ENCODE measurements at places on chromosomes 12 and 14. TPM values are rescaled to one million over a fixed set of nuclear protein-coding genes. Genes with fewer than 3 reads are reported as not detected.

DNA sequence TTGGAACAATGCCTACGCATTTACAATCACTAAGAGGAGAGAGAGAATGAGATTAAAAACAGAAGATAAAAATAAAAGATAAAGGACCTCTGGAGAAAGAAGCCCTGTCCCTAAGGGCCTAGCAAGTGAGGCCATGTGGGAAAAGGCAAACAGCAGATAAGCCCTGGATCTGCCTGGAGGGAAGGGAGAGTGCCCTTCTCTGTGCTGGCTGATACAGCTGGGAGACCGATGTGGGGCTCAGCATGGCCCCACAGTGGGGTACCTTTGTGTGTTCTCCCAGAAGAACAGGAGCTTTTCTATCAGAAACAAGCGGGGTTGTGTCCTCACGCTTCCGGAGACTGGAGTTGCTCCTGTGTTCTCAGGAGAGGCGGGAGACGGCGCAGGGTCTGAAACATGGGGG lies 59.9 kb downstream of the TMCC3 start:
- H3K36me3 ChIP-seq, result no peaks in the 10 kb centered on the region
- no peak for DNase-seq
- H3K27me3 ChIP-seq, result no peaks in the 10 kb centered on the region
- H3K4me3 ChIP-seq, result no peak overlapping the region
- no peak overlapping the region for H3K27ac ChIP-seq

- H3K4me3 ChIP-seq, result no peak overlapping the region
- peaks cover 77% of the 10 kb centered on the region for H3K27me3 ChIP-seq
- peaks cover 12% of the 10 kb centered on the region for H3K4me1 ChIP-seq
- no peak overlapping the region for H3K27ac ChIP-seq
These were observed 146.1 kb downstream of the PAX9 start for GRCh38 chr14:36807727-36808126.

Gene KCNJ8
- total RNA-seq, result 51.3 TPM

GRCh38 chr12:115762936-115763335 lies 514.6 kb downstream of the MED13L start:
- H3K27ac ChIP-seq, result no peak overlapping the region
- H3K27me3 ChIP-seq, result peaks cover 39% of the 10 kb centered on the region
- DNase-seq, result no peak
- no peaks in the 10 kb centered on the region for H3K36me3 ChIP-seq
- H3K4me3 ChIP-seq, result no peak overlapping the region
- H3K4me1 ChIP-seq, result no peaks in the 10 kb centered on the region

DNA sequence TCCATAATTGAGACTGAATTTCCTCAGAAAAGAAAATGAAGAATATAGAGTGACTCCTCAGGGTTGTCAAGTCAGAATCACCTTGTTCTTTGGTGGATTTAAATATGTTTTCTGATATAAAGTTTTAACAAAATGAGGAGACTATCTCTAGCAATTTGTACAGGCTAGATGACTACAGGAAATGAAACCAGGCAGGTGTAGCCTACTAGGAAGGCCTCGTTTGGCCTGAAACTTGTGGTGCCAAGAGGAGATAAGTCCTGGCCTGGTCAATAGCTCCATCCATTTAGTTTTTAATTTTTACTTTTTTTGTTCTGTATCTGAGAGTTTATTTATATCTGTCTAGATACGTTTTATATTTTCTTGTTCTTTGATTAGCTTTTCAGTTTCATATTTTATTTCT lies 41.5 kb downstream of the SNAPC1 start:
- H3K4me1 ChIP-seq, result no peaks in the 10 kb centered on the region
- no peak overlapping the region for H3K4me3 ChIP-seq
- no peak for DNase-seq
- no peaks in the 10 kb centered on the region for H3K36me3 ChIP-seq
- H3K27ac ChIP-seq, result no peak overlapping the region

DNA sequence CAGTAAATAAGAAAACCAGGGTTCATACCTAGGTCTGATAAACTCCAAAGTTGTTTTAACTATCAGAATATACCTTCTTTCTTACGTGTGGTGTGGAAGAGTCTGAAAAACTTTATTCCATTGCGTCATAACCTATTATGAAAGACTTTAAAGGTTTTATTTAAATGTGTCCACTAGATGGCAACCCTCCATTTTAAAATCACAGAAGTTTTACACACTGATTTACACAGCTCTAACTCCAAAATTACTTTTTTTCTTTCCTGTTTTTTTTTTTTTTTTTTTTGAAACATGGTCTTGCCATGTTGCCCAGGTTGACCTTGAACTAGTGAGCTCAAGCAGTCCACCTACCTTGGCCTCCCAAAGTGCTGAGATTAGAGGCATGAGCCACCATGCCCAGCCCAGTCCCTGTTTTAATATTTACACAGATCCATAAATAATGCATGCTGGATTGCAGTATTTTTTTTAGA lies 17.3 kb upstream of the TMPRSS12 start:
- no peaks in the 10 kb centered on the region for H3K27me3 ChIP-seq
- H3K4me3 ChIP-seq, result no peak overlapping the region
- peaks cover 10% of the 10 kb centered on the region for H3K4me1 ChIP-seq
- H3K36me3 ChIP-seq, result peaks cover 6% of the 10 kb centered on the region
- DNase-seq, result no peak

GRCh38 chr14:88269806-88270420 lies 53.2 kb downstream of the KCNK10 start:
- no peak overlapping the region for H3K27ac ChIP-seq
- no peaks in the 10 kb centered on the region for H3K36me3 ChIP-seq
- no peak for DNase-seq
- H3K27me3 ChIP-seq, result peaks cover 38% of the 10 kb centered on the region

Gene TRHDE
- 0.96 TPM for total RNA-seq

- peaks cover 97% of the 10 kb centered on the region for H3K27me3 ChIP-seq
- DNase-seq, result no peak
- H3K27ac ChIP-seq, result no peak overlapping the region
- H3K4me1 ChIP-seq, result peaks cover 9% of the 10 kb centered on the region
These were observed 5.4 kb downstream of the NOS1 start for GRCh38 chr12:117356048-117356447.

GRCh38 chr14:103129301-103130016 lies 6.2 kb downstream of the TNFAIP2 start:
- H3K27me3 ChIP-seq, result no peaks in the 10 kb centered on the region
- H3K36me3 ChIP-seq, result peaks cover 59% of the 10 kb centered on the region
- no peak for DNase-seq
- H3K4me3 ChIP-seq, result no peak overlapping the region
- peaks cover 79% of the 10 kb centered on the region for H3K4me1 ChIP-seq

DNA sequence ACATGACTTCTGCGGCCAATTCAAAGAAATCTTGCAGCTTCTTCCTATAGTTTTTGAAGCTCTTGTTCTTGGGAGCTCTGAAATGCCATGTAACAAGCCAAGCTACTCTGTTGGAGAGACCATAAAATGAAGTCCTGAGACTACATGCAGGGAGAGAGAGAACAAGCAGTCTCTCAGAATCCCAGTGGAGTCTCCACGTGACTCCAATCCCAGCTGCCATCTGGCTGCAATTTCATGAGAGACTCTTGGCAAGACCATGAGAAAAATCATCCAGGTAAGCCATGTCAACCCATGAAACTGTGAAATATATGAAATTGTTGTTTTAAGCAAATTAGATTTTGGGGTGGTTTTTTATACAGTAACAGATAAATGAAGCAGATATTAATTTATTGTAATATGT lies 54.4 kb downstream of the KLRG1 start:
- no peaks in the 10 kb centered on the region for H3K36me3 ChIP-seq
- no peak for DNase-seq
- H3K4me1 ChIP-seq, result peaks cover 15% of the 10 kb centered on the region
- no peak overlapping the region for H3K4me3 ChIP-seq
- H3K27me3 ChIP-seq, result no peaks in the 10 kb centered on the region

Gene CCDC197
- total RNA-seq, result 1.2 TPM

Gene FAM181A
- total RNA-seq, result not detected

- H3K4me1 ChIP-seq, result no peaks in the 10 kb centered on the region
- no peaks in the 10 kb centered on the region for H3K27me3 ChIP-seq
- DNase-seq, result no peak
- H3K4me3 ChIP-seq, result no peak overlapping the region
- H3K27ac ChIP-seq, result no peak overlapping the region
- H3K36me3 ChIP-seq, result no peaks in the 10 kb centered on the region
These were observed 716.8 kb downstream of the LRFN5 start for GRCh38 chr14:42323426-42323825.

Gene C12orf50
- not detected for total RNA-seq

- peak overlapping the region; percentile 0 for H3K27ac ChIP-seq
- no peak overlapping the region for H3K4me3 ChIP-seq
- no peaks in the 10 kb centered on the region for H3K27me3 ChIP-seq
- no peak for DNase-seq
- H3K36me3 ChIP-seq, result peaks cover 30% of the 10 kb centered on the region
These were observed 80.8 kb downstream of the RIC8B start for GRCh38 chr12:106855221-106855758.

DNA sequence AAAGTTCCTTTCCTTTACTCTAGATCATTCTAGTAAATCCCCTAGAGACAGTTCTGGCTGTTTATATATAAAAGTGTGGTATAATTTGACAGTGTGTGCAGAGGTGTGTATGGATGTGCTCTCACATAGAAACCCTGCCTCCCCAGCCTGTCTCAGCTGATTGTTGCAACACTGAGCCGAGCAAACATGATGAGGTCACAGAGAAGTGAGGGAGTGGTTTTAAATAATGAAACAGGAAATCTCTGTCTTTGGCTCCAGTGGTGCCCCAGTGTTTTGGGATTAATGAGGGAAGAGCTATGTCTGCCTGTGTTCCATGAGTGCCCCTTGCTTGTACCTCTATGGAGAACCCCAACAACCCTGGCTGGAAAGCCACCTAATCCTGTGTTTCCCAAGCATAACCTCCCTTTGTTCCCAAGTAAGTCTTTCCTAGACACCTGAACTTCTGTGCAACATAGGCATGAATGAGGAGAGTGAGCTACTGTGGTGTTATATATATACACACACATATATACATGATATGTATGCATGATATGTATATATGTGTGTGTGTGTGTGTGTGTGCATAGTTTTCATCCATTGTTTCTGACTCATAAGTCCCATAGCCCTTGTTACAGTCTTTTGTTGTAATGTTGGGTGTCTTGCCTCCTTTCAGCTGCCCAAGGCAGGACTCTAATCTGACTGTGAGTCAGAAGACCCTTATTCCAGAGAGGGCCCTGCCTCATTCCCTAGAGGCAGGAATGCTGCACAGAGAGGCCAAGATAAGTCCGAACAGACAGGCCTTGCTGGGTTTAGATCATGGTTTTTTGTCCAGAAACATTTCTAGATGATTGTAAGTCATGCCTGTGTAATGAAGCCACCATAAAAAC lies 18.0 kb downstream of the TRAF3 start:
- H3K27me3 ChIP-seq, result no peaks in the 10 kb centered on the region
- H3K4me3 ChIP-seq, result no peak overlapping the region
- peak; percentile 30 for DNase-seq
- no peaks in the 10 kb centered on the region for H3K36me3 ChIP-seq
- no peak overlapping the region for H3K27ac ChIP-seq
- H3K4me1 ChIP-seq, result peaks cover 9% of the 10 kb centered on the region

DNA sequence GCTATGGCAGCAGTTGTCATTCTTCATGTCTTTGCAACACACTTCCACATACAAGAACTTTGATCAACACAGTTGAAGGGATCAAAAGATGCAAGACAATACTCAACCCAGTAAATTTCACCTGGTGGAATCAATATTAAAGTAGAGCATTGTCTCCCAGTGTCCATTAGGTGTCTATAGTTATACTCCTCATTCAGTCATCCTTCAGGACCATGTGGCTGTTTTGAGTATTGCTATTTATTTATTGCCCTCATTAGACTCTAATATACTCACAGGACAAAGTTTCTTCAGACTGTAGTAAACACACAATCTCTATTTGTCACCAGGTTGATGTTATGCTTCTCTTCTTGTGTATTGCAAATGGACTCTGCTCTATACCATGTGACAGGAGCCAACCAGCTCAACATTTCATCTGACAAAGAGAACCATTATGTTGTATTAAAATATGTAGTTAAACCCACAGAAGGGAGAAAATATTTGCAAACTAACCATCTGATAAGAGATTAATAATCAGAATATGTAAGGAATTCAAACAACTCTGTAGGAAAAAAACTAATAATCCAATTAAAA lies 146.6 kb downstream of the TGFB3 start:
- peaks cover 28% of the 10 kb centered on the region for H3K4me1 ChIP-seq
- H3K4me3 ChIP-seq, result no peak overlapping the region
- peaks cover 7% of the 10 kb centered on the region for H3K36me3 ChIP-seq
- no peak for DNase-seq
- H3K27ac ChIP-seq, result no peak overlapping the region

Data from left ventricle myocardium inferior (tissue), 1 donor.